ENCODE measurements at places on chromosomes 3 and 15.

- DNase-seq: no peak
Measured at GRCh38 chr15:91208371-91208770, 108.3 kb downstream of the SV2B start.

DNA sequence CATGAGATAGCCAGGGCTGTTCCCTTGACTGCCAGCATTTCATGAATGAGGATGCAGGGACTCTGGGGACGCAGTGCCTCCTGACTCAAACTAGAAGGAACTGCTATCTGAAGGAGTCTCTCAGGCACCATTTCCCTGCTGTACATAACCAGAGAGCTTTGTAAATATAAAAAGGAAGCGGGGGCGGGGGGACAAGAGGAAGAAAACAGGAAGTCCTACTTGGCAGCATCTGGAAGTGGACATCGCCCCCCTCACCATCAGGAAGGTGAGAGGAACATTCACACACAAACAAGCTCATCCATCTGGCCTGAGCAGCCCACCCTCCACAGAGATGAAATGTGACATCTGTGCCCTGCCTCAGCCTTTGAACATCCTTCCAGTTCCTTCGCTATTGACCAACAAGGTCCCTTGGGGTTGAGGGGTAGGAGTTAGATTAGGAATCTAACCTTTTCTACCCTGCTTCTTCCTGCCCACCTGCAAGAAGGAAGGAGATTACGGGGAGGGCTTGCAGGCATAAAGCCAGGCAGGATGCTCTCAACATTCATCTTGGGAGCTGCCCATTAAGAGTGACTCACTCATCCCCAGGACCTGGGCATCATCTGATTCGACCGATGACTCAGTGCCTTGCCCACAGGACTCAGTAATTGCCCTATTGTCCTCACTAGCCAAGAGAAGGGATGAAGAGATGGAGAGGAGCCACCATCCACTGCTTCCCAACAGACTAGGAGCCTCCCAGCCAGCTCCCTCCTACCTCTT is 31.9 kb downstream of the SH3BP5 start:
- DNase-seq: no peak

GRCh38 chr15:35349916-35350315 is 196.0 kb downstream of the DPH6 start:
- no peak for DNase-seq

DNA sequence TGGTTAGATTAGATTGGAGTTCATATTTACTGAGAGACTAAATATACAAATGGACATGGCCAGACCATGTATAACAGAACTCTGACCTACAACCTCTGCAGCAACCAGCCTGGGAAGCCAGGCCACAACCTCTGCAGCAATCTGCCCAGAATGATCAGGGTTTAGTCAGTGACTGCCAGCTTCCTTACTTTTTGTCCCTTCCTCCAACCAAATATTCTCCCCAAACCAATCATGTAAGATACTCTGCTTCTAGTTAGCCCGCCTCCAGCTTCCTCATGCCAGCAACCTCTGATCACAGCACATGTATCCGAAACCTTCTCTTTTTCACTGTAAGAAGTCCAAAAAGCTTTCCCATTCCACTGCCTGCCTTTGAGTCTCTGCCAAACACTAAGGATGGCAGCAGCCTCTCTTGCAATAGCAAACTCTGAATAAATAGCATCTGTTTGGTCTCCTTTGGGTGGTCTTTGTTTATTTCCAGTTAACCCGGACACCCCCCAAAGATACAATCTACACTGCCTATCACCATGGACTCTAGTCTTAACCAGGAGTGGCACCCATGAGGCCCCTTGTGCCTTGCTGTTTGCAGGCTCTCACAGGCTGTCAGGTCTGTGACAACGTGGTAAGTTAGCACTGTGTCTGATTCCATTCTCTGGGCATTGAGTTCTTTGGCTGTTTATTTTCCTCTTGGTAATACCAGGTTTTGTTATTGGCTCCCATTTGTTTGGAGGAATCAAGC is 102.2 kb downstream of the ERC2 start:
- no peak for DNase-seq

- no peak for DNase-seq
Measured at GRCh38 chr3:176431038-176431418, 766.3 kb downstream of the TBL1XR1 start.

GRCh38 chr15:58462547-58462946 is 30.8 kb downstream of the LIPC start:
- no peak for DNase-seq

DNA sequence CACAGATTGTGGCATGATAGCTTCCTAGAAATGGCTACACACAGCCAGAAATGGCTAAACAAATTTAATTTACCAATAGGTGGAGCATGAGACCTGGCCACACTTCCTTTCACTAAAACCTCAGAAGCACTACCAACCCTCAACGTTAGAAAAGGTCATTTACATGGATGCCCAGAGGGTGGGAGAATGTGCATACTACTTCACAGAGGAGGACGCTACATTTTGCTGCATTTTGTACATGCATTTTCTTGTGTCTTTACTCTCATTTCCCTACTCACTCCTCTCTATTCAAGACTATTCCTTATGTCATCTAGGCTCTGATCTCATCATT is 40.1 kb downstream of the C2CD4B start:
- no peak for DNase-seq

DNA sequence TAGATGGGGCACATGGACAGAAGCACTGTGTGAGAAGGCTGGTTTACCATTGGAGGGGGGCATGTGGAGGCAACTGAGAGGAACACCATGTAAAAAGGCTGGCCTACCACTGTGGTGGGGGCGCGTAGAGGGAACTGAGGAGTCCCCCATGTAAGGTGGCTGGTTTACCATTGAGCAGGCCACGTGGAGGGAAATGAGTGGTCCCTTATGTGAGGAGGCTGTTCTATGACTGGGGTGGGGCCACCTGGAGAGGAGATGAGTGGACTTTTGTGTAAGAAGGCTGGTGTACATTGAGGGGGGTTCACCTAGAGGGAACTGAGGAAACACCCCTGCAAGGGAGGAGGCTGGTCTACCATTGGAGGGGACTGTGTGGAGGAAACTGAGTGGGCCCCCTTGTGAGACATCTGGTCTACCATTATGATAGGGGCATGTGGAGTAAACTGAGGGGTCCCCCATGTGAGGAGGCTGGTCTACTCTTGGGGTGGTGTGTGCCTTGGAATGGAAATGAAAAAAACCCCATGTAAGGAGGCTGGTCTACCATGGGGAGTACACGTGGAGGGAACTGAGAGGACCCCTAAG is 156.9 kb downstream of the FBLN2 start:
- DNase-seq: no peak

- DNase-seq: no peak
Measured at GRCh38 chr3:107429320-107430181, 52.3 kb downstream of the CCDC54 start.

GRCh38 chr3:74267588-74268184 is 346.8 kb downstream of the CNTN3 start:
- DNase-seq: no peak

DNA sequence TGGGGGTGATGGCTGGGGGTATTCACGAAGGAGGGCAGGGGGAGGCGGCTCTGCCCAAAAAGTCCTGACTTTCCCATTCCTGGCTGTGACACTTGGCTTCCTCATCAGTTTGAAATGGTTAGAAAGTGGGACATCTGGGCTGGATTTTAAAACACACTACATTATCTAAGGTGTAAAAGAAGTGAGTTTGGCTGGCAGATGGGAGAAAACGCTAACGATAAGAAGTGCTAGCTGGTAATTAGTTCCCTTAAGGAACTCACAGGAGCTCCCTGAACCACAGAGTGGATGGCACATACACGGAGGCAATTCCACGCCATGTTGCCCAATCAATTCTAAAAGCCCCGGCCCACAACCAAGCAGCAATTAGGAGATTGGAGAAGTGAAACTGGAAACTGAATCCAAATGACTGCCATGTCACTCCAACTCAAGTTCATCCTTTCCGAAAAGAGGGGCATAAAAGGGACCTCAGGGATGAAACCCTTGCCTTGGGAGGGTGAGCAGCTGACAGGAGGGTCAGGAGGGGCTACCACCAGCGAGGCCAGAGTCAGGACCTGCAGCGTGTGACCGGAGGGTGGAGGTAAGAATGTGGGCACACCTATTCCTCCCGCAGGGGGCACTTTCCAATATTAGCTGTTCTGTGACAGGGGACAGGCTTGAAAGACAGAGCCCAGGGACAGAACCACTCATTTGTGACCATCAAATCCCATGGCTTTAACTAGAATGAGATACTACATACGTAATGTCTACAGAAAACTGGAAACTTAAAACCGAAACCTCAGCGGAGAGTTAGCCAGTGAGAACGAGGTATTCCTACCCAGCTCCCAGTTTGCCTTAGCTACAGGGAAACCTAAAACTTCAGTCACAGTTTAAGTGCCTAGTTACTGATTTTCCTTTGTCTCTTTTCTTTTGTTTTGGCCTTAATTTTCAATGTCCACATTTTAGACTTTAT is 95.3 kb upstream of the OXTR start:
- no peak for DNase-seq

- DNase-seq: no peak
Measured at GRCh38 chr15:89410039-89410435, 75.4 kb upstream of the POLG start.

DNA sequence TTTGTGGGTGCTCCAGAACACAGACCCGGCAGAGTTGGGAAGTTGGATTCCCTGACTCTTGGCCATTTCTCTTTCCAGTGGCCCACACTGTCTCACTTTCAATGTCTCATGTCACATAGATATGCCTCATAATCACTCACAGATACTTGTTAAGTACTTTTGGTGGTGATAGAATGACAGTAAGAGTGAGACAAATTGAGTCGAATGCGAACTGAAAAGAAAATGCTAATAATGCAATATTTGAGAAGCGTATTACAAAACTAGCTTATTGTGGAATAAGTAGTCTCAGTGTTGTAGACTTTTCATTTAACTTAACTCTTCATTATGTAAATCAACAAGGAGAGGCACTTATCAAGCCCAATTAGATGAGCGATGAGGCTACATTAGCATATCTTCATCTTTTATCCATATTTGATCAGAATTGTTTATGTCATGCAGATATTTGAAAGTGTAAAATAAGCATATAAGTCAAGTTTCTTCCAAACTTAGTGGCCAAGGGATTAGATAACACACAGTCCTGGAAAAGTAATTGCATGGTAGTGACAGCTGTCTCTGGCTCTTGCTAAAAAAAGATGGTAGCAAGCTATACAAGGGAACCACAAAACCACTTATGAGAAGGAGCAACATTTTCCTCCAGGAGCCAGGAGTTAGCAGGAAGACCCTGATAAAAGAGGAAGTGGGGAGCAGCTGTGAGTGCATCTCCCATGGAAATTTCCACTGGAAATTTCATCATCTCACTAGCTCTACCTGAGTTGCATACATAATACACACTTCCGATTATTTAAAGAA is 243.6 kb downstream of the ARRDC4 start:
- DNase-seq: no peak

- DNase-seq: no peak
Measured at GRCh38 chr3:155362808-155363689, 69.6 kb upstream of the STRIT1 start.

DNA sequence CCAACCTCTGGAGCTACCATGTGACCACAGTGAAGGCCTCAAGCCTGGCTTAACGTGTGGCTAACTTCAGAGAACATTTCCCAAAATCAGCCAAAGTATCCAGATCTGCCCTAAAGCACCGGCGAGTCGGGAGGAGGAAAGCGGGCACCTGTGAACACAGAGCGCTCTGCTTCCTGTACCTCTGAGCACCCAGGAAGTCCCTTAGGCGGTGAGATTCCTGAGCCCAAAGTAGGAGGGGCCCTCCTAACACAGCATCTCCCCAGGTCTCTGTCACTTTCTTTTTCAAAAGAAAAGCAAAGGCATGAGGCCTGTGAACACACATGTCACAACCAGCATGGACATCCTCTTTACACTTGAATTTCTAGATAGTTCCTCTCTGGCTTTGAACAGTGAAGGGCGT is 944 bp upstream of the EIF4E3 start:
- DNase-seq: no peak

All from stimulated activated CD8-positive, alpha-beta memory T cell treated with anti-CD3 and anti-CD28 coated beads, Interleukin-15, amount 100 ng/mL, for 1 hour (primary cell).